ENCODE measurements at places on chromosomes 13 and 19.

GRCh38 chr19:8473648-8474476 lies 28.6 kb downstream of the PRAM1 start:
- DNase-seq: no peak

DNA sequence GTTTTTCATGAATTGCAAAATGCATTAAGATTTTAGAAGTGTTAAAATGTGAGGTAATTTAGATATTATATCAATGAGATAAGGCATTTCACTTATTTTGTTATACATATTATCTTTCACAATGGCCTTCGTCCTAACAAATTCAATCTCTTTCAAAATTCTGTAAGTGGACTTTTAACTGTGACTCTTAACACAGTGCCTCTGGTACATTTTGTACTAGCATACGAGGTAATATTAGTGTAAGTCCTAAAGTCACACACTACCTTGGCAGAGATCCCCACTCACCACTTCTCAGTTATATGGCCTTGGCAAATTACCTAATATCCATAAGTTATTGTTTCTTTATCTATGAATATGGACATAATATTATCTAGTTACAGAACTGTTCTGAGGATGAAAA lies 101.3 kb upstream of the SLITRK6 start:
- no peak for DNase-seq

DNA sequence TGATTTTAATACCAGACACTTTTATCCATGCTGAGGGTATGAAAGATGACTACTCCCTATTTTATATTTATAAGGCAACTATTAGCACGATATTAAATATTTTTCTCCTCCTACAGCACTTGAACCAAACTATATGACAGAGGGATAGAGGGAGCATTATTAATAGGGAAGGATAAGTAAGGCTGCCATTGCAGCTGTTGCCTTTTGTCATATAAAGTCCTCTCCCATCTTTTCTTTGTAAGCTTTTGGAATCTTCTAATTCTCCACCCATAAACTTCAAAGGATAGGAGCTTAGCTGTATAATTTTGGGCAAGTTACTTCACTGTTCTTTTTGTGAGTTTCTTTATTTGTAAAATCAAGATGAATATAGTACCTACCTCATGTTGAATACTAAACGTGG lies 95.4 kb downstream of the ZMYM2 start:
- no peak for DNase-seq

- no peak for DNase-seq
Observed at GRCh38 chr13:38017320-38017719, 147.7 kb upstream of the TRPC4 start.

DNA sequence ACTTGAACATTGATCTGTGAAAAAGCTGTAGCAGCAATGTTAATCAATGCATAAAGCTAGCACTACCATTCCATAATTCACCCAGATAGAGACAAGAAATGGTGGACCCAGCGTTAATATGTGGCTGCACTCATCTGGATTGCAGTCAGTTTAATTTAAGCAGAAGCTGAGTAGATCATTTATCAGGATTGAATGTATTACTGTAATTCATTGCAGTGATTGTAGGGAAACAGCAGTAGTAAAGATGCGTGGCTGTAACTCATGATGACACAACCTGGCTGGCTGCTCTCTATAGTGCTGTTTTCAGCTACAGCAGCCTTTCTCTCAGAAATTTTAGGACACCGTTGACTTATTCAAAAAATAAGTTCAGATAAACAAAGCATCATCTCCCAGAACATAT lies 499.5 kb upstream of the SLITRK6 start:
- DNase-seq: no peak

- no peak for DNase-seq
Observed at GRCh38 chr13:111893607-111894443, 173.1 kb upstream of the SOX1 start.

DNA sequence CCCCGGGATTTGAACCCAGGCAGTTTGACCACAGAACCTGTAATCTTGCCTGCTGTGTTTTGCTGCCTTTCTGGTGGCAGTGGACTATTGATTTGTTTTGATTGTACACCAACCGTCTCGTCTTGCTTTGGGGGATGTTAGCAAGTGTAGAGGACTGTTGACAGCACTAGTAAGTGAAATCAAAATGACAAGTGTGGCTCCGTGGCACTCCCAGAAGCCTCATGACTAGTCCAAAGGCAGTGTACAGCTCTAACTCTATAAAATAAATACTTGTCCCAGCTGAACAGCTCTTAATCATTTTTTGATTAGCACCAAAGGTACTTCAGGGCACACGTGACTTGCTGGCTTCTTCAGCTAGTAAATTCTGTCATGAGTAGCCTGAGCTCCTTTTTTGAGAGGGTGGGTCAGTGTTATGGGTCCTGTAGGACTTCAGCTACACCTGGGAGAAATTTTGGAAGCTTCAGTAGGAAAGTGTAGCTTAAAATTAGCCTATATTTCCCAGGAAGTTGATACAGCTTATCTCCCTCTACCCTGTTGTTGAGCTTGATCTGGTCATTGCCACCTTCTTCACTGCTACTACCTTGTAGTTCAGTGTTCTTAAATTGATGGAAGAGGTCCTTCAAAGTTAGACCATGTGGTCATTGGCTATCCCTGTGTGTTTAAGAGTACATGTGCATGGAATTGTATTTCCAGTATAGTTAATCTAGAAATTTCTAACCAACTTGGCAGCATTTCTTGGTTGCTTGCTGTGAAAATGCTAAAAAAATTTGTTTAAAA lies 15.1 kb downstream of the TM9SF2 start:
- DNase-seq: no peak

DNA sequence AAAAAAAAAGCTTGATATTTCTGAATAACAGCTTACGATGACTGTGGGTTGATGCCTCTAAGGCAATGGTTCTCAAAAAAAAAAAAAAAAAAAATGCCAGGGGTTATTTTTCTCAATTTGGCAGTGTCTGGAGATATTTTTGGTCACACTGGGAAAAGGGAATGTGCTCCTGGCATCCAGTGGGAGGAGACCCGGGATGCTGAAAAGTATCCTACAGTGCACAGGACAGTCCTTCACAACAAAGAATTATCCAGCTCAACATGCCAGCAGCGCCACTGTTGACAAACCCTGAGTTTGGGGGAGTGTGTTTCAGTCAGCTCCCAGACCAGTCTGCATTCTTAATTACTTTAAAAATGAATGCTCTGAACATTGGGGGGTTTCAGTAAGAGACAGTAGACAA lies 54.5 kb downstream of the FLT3 start:
- no peak for DNase-seq

DNA sequence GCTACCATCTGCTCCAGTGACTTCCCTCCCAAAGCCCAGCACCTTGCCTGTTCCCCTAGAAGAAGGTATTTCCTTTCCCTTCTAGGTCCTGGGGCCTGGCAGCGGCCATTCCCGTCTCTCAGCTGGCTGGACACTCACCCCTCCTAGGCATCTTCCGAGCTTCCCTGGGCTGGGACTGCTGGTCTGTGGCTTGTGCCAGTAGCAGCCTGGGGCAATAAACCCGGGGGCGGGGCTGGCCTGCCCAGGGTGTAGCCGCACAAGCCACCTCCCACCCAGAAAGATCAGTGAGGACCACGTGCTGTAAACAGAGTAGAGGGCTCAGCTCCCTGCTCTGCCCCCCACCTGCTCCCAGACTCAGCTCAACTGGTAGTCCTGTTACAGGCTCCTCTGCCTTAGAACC lies 15.0 kb downstream of the LIPE start:
- no peak for DNase-seq

- no peak for DNase-seq
Observed at GRCh38 chr13:44739120-44739519, 163.0 kb upstream of the TSC22D1 start.
